ENCODE measurements at places on chromosomes 12 and 14.
A peak's percentile ranks its signal among the peaks of the same experiment; 100 is the strongest.

DNA sequence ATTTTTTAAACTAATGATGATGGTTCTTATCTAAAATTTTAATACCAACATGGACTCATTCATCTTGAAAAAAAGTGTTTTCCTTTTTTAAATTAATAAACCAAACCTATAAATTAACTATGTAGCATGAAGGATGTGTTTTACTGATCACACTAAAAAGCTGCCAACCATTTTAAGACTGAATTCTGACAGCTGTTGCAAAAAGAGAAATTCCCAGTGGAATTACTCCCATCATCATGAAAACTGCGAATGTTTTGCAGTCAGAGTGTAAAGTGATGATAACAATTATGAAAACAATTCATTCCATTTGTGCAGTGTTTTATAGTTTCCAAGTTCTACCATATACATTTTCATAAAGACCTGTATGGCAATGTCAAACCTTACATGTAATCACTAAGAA is 232.8 kb downstream of the SLC2A13 start:
- no peak for DNase-seq

GRCh38 chr14:101221549-101222160 is 318.1 kb upstream of the RTL1 start:
- no peak for DNase-seq

DNA sequence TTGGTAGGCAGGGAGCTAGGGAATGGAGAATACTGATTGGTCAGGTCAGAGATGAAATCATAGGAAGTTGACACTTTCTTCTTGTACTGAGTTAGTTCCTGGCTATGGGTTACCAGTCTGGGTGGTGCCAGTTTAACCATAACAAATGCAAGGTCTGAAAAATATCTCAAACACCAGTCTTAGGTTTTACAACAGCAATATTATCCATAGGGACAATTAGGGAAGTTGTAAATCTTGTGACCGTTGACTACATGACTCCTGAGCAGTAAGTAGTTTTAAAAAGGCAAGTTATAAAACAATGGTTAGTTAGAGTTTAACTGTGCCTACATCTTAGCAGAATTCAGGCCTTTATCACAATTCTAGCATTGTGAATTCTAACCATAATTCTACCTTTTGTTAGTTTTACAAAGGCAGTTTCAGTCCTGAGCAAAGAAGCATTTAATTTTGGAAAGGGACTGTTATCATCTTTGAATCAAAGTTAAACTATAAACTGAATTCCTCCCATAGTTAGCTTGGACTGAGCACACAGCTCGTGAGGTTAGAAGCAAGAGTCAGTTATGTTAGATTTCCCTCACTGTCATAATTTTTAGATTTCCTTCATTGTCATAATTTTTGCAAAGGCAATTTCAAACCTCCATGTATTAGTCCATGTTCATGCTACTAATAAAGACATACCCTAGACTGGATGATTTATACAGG is 19.7 kb upstream of the MON2 start:
- no peak for DNase-seq

GRCh38 chr12:80877721-80878265 is 59.9 kb downstream of the LIN7A start:
- DNase-seq, result no peak

GRCh38 chr14:39217214-39217879 is 16.4 kb upstream of the MIA2 start:
- DNase-seq, result no peak

DNA sequence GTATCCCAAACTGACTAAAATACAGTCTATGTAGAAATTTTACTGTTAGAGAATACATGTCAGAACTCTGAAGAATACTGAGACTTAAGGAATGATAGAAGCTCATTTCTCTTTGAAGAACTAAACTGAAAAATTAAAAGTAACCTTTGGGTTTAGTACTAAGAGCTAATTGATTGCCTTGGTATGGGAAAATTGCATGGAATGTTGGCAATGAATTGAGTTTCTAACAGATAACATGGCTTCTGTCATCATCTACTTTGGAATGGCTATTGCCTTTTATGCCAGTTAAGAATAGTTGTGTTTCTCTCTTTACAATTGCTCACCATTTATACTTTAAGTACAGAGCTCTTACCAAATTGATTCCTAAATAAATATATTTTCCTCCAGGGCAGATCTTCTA is 308.8 kb upstream of the SYT1 start:
- no peak for DNase-seq

- no peak for DNase-seq
Observed at GRCh38 chr12:116261525-116262100, 15.9 kb downstream of the MED13L start.

DNA sequence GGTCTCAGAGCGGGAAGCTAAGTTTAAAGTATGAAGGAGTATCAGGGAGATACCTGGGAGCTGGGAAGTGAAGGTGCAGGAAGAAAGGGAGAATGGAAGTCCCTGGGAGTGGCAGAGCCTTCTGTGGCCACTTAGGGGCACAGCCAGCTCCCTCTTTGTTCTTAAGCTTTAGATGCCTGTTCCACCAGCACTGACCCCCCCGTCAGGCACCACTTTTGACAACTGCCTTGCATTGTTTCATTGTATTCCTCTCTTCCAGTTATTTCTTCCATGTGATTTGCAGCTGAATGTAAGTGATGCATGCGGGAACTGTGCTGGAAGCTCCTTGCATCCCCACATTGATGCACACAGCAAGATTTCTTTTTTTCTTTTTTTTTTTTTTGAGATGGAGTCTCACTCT is 2.6 kb downstream of the GALNT16 start:
- DNase-seq, result no peak

DNA sequence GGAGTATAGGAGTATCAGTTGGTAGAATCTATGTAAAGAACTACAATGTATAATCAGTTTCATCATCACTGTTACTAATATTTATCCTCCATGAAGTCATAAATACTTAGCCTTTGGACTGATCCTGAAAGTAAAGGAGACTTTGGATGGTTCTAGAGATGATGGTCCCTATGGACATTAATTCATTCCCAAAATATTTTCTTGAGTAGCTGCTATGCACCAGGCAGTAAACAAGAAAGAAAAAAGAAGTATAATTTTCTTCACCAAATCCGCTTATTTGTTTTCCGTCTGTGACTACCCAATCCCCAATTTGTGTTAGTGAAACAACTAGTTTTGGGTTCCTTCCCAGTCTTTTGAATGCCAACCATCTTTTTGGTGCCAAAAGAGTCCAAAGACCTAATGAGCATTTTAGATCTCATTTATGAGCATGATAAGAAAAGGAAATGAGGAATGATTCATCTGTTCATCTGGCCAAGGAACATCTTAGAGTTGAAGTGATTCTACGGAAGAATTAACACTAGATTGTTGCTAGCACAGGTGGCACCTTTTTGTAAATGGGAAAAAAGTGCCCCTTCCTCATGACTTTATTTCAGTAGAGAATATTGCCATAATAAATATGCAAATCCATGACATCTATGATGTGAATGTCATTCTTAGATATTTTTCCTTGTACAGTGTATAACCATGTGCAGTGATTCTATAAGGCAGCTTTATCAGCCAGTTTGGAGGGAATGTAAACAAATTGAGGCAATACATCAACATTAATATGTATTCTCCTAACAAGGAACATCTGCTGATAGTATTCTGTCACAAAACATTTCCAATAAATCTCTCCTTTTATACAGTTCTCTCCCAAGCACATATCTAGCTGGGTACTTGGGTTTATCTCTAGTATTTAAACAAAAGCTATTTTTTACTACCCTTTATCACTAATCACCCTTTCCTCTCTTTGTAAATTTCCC is 85.1 kb upstream of the CCDC91 start:
- no peak for DNase-seq

DNA sequence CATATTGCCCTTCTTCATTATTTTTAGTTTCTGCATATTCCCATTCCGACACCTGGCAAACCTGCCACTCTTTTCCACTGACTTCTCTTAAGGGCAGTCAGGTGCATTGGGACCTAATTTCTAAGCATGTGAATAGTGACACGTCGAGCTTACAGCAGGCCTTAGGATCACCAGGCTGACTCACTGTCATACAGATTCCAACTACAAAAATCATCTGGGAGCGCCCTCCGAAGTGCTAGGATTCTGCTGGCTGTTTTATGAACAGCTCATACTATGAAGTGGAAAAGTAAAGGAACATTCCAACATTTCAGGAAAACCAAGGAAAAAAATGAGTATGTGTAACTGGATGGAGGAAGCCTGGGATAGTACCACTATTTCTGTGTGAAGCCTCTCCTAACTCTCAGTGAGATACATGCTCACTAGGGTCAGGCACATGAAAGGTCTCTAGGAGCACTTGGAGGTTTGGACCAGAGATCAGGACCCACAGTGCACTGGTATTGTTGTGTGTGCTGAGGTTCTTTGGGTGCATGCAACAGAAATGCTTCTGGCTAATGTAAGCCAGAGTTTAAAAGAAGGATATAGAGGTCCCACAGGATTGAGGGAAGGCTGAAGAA is 257.4 kb downstream of the ZFP36L1 start:
- DNase-seq, result no peak

DNA sequence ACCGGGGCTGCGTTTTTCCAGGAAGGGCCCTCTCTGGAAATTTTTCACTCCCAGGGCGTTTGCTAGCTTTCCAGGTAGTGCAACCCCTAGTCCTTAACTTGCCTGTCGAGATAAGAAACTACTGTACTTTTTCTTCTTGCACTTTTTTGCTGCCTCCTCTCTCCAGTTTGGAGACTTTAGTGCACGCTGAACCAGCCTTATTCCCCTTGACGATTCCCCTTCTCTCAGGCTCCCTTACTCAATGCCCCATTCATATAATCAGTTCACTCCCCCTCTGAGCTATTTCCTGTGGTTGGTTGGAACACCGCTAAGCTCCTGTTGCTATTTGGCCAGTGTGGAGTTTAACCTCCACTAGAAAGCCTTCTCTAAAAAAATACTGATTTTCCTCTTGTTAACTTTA is 682 bp downstream of the CREBL2 start:
- no peak for DNase-seq

GRCh38 chr14:54225457-54226060 is 171.2 kb upstream of the CDKN3 start:
- DNase-seq, result no peak

- DNase-seq, result no peak
Observed at GRCh38 chr12:122150127-122150681, 23.8 kb downstream of the IL31 start.

DNA sequence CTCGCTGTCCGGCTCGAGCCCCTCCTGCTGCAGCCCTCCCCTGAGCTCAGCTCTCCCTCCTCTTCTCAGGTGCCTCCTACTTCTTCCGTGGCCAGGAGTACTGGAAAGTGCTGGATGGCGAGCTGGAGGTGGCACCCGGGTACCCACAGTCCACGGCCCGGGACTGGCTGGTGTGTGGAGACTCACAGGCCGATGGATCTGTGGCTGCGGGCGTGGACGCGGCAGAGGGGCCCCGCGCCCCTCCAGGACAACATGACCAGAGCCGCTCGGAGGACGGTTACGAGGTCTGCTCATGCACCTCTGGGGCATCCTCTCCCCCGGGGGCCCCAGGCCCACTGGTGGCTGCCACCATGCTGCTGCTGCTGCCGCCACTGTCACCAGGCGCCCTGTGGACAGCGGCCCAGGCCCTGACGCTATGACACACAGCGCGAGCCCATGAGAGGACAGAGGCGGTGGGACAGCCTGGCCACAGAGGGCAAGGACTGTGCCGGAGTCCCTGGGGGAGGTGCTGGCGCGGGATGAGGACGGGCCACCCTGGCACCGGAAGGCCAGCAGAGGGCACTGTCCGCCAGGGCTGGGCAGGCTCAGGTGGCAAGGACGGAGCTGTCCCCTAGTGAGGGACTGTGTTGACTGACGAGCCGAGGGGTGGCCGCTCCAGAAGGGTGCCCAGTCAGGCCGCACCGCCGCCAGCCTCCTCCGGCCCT is 22.8 kb downstream of the MMP17 start:
- DNase-seq, result no peak

DNA sequence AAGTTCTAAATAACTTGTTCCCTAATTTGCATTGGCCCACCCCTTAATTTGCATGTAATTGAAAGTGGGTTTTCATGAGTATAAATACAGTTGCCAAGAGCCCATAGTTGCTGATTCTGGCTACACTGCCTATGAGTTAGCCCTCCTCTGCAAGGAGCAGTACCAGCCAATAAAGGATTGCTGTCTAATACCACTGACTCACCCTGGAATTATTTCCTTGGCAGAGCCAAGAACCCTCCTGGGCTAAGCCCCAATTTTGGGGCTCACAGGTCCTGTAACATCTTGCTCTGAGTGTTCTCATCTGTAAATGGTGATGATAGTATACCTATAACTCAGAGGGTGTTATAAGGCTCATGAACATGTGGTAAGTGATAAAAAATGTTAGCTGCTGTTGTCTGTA is 6.8 kb downstream of the TTC8 start:
- no peak for DNase-seq

- DNase-seq, result no peak
Observed at GRCh38 chr14:53032161-53032803, 81.4 kb upstream of the FERMT2 start.

DNA sequence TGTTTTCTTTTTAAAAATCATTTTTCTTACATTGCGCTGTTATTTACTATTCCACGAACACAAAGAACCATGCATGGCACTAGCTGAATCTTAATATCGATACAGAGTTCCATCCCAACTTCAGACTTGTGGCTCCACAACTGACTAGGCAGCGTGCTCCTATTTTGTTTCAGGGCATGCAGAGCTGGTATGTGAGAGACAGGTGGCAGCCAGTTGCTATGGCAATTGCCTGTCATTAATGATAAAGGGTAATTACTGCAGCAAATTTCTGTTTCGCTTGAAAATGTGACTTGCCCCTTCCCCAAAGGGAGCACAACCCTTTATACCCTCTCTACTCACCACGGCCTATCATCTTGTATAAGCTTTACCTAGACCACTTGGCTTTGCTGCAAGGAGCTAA is 113.1 kb upstream of the G2E3 start:
- no peak for DNase-seq

DNA sequence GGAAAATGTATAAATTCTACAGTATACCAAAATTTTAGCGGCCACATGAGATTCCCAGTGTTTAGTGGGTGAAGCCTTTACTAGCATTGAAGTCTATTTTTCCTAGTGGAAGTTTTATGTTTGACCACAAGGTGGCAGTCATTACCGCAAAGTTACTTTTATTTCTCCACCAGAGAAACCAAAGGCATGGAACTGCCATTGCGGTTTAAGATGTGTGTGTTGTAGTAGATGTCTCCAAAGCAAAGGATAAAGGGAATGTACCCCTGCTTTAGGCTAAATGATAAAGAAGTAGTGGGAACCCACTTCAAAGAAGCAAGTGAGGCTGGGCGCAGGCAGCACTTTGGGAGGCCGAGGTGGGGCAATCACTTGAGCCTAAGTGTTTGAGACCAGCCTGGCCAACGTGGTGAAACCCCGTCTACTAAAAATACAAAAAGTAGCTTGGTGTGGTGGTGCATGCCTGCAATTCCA is 140.5 kb downstream of the PRKCH start:
- DNase-seq, result peak; percentile 27

GRCh38 chr12:109766251-109766778 is 52.7 kb downstream of the FAM222A start:
- no peak for DNase-seq

Data from stimulated activated CD4-positive, alpha-beta T cell treated with anti-CD3 and anti-CD28 coated beads, TNF-alpha, amount 100 ng/mL, for 1 hour (primary cell).